ENCODE measurements at places on chromosomes 3 and 15. TPM values are rescaled to one million over a fixed set of nuclear protein-coding genes. Genes with fewer than 3 reads are reported as not detected.

DNA sequence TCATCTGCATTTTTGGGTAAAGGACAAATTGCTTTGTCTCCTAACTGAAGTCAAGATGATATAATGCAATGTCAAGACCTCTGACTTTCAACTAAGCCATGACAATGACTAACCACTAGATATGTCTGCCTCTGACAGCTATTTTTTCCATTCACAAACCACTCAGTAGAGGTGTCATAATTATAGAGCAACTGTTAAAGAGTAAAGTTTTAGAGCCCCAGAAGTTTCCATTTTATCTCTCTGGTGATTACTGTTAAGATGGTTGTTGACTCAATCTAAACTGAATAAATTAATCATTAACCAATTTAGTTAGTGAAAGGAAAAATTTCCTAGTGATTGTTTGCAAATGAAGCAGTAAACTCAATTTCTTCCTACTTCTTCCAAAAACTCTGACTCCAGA, 779.9 kb downstream of the GRM7 start:
- DNase-seq: no peak

GRCh38 chr15:58010983-58011382, 54.5 kb downstream of the ALDH1A2 start:
- DNase-seq: no peak

DNA sequence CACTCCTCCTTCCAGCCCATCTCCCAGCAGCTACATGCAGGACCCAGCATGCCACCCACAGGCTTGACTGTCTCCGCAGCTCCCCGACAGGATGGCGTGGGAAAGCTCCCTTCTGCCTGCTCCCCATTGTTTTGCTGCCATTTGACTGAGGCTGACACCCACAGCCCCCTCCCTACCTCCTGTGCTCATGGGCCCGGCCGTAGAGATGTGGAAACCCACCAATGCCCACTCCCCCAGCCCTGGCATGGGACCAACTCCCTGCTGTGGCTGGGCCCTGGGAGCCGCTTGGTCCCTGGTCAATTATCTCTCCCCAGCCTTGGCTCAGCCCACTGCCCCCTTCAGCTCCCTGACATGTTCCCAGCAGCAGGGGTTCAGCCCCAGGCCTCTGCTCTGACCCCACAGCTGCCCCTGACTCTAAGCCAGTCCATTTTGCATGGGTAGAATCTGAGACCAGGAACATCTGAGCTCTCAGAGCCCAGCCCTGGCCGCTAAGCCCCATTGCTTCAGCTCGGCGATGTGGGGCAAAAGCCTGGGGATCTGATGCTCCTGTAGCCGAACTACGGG, 8.2 kb downstream of the C3orf22 start:
- DNase-seq: no peak

RAD18 gene
- 1.1 TPM for polyA plus RNA-seq

PARP15 gene
- polyA plus RNA-seq: 0.23 TPM

- no peak for DNase-seq
Observed at GRCh38 chr3:10529809-10530208, 24.4 kb upstream of the ATP2B2 start.

DNA sequence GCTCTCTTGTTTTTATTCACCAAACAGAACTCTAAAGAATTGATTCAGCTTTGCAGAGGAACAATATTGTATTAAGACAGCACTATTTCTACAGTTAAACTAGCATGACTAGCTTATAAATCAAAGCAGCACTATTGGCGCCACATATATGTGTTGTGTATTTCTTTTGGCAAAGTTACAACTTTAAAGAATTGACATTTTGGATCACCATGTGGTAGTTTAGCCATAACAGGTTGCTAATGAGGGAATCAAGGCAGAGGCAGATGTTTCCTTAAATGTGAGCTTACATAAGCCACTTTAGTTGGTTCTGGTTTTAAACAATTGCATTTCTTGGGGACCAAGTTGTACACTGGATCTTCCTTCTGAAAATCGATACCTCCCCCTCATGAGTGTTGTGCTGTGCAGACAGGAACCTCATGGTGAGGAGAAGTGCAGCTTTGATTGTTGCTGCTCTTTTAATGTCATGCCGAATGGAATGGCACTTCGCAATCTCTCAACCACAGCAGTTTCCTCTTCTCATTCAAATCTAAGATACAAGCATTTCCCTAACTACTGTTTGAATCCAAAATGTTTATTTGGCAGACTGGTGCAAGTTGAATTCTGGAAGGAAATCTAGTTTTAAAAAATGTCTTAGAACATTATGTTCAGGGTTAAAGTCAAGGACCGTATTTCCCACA, 151.2 kb downstream of the MYRIP start:
- DNase-seq: no peak

- DNase-seq: no peak
Observed at GRCh38 chr15:29345549-29346525, 76.2 kb upstream of the NSMCE3 start.

- DNase-seq: no peak
Observed at GRCh38 chr3:32733631-32734229, 48.7 kb downstream of the CNOT10 start.

GRCh38 chr3:5195605-5196004, 8.1 kb downstream of the EDEM1 start:
- no peak for DNase-seq

GRCh38 chr15:77706482-77707244, 74.0 kb upstream of the LINGO1 start:
- DNase-seq: no peak

SPTBN5 gene
- polyA plus RNA-seq: 8.7 TPM

IVD gene
- polyA plus RNA-seq: 42.2 TPM

ZNF860 gene
- 0.06 TPM for polyA plus RNA-seq

PRSS50 gene
- polyA plus RNA-seq: 0.88 TPM

LRRC31 gene
- not detected for polyA plus RNA-seq

DNA sequence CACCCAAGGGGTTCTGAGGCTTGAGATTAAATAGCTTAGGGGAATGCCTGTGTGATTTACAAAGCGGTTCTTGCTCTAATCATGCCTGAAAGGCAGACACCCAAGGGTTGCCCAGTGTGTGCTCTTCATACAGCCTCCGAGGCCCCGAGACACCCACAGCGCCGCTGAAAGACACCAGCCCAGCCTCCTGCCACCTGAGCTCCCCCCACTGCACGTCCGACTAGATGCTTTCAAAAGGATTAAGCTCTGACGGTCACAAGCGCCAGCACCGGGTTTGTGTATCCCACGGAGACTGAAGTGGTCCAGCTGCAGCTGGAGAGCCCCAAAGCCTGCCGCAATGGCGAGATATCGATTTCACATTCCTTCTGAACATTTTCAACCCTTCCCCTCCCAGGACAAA, 50.3 kb downstream of the SPATA12 start:
- no peak for DNase-seq

CMC1 gene
- 50.2 TPM for polyA plus RNA-seq

DNA sequence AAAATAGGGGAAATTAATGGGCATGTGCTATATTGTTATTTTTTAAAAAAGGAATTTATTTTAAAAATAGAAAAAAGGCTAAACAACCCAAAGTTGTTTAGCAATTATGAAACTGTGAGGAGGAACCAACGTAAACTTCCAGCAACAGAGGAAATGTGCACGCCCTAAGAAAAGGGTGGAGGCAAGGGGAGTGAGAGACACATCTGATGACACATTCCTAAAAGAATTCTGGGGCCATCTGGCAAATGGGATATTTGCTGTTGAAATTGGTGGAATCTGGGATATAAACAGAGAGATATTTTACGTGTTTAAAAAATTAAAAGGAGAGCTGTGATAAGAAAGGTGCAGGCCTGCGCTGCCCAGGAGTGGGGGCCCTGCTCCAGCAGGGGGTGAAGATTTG, 50.8 kb upstream of the MUC13 start:
- DNase-seq: no peak

GRCh38 chr15:93929375-93930094, 301.8 kb upstream of the MCTP2 start:
- peak; percentile 70 for DNase-seq

GRCh38 chr3:141798448-141798845, 35.2 kb downstream of the GRK7 start:
- DNase-seq: no peak

GRCh38 chr3:120780977-120781376, 38.4 kb downstream of the GTF2E1 start:
- DNase-seq: no peak

GRCh38 chr3:186115239-186115996, 6.5 kb upstream of the ETV5 start:
- DNase-seq: no peak

GRCh38 chr15:40331026-40331425, 7.5 kb downstream of the INAFM2 start:
- no peak for DNase-seq

UBE2E1 gene
- 64.9 TPM for polyA plus RNA-seq

CPN2 gene
- polyA plus RNA-seq: 0.12 TPM

DNA sequence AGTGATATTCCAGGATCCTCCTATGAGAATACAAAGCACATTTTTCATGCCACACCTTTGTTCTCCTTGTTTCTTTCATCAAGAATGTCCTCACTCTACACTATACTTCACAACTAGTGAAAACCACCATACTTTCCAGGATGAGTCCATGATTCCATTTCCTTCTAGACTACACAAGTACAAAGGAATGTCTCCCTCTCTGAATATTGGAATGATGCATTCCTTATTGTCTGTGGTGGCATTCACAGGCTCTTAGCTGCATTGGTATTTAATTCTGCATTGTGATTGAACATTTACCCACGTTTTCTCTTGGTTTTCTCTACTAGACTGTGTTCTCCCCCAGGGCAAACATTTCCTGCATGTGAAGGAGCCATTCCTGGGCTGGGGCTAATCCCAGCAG, 217.5 kb downstream of the RAP2B start:
- DNase-seq: no peak

ZNF385D gene
- polyA plus RNA-seq: 10.5 TPM

- no peak for DNase-seq
Observed at GRCh38 chr3:66472313-66473134, 28.3 kb downstream of the LRIG1 start.

SLC7A14 gene
- polyA plus RNA-seq: not detected

DNA sequence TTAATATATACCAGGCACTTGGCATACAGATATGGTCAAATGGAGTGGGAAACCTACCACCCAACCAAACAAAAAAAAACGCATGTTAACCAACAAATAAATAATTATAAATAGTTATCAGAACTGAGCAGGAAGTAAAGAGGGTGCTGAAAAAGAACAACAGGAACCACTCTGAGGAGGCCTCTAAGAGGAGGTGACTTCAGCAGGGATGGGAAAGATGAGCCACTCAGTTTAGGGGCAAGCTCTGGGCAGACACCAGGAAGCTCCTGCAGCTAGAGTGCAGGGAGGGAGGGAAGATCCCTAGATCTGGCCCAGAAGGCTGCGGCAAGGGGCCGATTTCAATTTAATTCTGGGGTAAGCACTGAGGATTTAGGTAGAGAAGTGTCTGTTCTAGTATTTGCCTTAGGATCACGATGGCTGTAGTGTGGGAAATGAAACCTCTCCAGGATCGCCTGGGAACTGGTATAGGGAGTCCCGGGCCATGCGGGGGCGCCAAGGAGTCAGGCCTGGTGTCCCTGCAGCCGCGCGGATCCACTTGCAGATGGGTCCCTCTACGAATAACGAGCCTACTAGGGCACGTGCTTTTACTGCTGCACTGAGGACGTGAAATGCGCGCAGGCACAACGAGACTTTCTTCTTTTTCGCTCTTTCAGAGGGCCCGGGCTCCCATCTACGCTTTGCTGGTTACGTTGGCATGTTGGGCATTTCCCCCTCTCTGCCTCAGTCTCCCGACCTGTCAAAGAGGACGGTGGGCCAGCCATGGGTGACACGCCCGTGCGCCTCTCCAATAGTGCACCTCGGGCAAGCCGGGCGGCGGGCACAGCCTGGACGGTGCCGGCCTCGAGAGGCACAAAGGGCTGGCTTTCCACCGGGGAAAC, 1.5 kb upstream of the LIMD1 start:
- peak; percentile 94 for DNase-seq

GRCh38 chr15:41121951-41122350, 5.9 kb upstream of the INO80 start:
- no peak for DNase-seq
